ENCODE measurements at places on chromosomes 1 and 21.

GRCh38 chr1:214451596-214451995, 99.8 kb downstream of the PTPN14 start:
- peak; percentile 44 for DNase-seq

DNA sequence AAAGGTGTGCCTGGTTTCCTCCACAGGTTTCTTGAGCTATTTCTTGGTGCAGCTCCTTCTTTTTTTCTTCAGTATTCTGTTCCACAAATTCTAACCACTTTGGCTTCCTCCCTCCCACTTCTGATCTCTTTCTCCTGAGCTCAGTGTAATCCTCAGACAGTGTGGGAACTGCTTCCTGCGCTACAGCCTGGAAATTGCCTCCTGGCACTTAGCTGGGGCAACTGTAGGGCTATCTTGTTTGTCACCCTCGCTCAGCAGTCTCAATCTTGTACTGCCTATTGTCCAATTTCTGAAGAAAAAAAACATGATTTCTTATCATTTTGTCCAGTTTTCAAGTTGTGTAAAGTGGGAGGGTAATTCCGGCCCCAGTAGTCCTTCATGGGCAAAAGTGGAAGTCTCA, 24.0 kb upstream of the GALNT2 start:
- no peak for DNase-seq

DNA sequence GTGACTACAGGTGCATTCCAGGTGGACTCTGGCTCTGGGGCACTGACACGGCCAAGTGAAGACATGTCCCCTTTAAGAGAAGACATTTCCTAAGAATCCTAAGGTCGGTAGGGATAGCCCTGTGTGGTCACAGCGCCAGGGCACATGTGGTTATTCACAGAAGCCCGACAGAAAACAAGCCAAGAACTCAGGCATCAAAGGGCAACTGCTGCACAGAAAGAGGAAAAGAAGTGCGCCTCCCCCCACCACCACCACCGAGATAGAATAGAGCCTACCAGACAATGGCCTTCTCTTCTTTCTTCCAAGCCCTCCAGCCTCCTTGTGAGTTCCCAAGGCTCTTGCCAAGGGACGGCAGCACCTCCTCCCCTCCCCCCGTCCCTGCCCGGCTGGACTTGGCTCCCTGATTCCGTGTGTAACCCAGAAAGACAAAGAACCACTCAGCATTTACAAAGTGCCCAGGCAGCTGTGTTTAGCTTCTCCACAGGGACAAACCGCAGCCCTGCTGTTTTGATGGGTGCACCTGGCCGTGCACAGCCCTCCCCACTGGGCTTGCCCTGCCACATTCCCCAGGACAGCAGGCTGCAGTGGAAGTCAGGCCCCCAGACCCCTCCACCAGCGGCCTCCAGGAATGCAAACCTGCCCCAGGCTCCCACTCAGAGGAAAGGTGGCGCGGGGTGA, 30.2 kb downstream of the TMPRSS2 start:
- no peak for DNase-seq

DNA sequence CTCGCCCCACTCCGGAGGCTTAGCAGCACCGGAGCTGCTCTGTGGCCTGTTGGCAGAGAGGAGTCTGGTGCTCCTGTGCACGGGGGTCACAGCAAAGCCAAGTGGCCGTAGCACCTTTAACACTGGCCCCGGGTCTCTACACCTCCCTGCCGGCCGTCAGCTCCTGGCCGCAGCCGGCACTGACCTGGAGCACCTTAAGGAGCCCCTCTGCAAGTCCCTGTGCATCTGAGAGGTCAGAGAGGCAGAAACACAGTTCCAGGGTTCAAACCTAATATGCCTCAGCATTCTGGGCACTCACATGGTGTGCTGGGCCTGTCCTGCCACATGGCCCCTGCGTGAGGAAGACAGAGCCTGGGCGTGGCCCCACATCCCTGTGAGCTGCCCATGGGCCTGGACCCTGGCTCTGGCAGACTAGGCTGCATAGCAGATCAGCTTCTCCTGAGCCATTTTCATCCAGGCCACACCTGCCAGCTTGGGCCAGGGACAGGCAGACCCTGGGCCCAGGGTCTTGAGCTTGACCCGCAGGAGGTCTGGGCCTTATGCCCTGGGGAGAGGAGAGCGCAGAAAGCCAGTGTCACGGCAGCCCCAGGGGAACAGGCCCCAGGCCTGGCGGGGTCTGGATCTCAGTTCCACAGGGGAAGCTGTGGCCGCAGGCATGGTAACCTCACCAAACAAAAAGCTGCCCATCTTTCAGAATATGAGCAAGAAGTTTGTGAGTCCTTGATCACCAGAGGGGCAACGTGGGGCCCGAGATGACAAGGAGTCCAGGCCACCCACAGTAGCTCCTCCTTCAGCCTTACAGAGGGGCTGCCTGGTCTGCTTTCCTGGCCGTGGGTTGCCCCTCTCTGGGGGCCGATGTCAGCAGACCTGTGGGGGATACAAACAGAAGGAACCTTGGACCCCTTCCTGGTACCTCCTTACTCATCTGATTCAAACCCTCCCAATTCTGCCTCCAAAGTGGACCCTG, 146.0 kb upstream of the COL6A1 start:
- no peak for DNase-seq

- peak; percentile 72 for DNase-seq
Observed at GRCh38 chr1:192654591-192655251, 18.8 kb downstream of the RGS13 start.

DNA sequence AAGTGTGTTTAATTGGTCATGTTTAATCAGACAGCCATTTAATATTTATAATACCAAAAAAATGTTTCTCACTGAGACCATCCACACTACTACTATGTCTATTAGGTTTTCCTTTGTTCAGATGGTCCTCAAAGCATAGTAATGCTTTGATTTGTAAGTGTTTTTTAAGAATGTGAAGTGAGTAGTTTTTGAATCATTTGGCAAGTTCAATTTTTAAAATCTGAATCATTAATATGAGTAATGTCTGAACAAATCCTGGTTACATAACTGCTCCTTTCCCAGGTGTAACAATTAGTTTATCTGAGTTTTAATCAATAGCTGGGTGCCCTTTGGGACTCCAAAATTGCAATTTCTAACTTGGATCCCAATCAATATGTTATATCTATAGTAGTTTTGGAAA, 23.5 kb upstream of the RPL5 start:
- peak; percentile 91 for DNase-seq

DNA sequence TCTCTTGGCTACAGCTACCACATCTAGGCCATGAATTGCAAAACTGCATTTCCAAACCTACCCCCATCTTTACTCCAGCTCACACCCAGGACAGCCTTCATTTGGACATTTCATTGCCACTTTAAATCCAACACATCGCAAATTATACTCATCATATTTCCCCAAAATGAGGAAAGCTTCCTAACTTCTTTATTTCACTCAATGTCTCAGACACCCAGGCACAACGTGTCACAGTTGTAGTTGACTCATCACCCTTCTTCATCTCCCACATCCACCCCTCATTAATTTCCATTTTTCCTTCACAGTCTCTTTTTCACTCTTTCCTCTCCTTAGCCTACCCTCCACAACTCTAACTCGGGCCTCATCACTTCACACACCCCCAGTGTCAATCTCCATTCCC, 6.7 kb downstream of the OTUD7B start:
- DNase-seq, result no peak

DNA sequence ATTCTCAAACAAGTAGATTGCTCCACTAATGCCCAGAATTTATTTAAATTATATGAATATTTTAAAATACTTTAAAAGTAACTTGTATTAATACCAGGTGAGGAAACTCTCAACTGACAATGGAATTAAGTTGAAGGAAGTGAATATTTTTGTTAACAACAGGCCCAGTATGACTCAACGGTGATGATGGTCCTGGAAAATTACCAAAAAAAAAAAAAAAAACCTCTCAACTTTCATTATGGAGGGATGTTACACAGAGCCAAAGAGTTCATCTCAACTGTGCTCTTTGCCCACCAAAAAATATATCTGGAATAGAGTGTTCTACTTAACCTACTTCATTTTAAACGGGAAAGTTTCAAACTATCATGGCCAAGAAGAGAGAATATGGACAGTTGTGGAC, 28.3 kb downstream of the CFH start:
- DNase-seq, result peak; percentile 67

DNA sequence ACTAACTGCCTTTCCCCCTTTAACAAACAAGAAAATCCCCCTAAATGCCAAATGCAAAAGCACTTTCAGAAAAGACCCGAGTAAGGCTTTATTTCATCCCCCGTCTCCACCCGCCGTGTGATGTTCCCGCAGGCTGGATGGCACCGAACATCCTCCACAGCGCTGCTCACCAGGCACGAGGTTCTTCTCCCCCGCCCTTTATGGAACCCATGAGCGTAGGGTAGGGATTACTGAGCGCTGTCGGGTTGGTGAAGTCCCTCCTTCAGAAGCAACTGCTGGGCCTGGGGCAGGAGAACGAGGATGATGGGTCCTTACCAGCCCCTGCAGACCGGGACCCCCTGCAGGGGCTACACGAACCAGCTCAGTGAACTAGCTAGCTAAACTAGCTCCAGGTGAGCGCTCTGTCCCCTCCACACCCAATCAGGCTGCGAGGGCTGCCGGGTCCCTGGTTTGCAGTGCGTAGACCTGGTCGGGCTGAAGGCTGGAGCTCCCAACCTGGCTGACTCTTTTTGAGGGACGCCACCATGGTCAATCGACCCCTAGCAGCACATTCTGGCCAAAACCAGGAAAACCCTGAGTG, 80.4 kb downstream of the ITPKB start:
- no peak for DNase-seq

DNA sequence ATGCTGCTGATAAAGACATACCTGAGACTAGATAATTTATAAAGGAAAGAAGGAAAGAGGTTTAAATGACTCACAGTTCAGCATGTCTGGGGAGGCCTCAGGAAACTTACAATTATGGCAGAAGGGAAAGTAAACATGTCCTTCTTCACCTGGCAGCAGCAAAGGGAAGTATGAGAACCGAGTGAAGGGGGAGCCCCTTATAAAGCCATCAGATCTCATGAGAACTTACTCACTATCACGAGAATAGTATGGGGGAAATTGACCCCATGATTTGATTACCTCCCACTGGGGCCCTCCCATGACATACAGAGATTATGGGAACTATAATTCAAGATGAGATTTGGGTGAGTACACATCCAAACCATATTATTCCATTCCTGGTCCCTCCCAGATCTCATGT, 154.4 kb downstream of the FASLG start:
- peak; percentile 17 for DNase-seq

- no peak for DNase-seq
Observed at GRCh38 chr1:6152181-6152580, 27.9 kb downstream of the CHD5 start.

DNA sequence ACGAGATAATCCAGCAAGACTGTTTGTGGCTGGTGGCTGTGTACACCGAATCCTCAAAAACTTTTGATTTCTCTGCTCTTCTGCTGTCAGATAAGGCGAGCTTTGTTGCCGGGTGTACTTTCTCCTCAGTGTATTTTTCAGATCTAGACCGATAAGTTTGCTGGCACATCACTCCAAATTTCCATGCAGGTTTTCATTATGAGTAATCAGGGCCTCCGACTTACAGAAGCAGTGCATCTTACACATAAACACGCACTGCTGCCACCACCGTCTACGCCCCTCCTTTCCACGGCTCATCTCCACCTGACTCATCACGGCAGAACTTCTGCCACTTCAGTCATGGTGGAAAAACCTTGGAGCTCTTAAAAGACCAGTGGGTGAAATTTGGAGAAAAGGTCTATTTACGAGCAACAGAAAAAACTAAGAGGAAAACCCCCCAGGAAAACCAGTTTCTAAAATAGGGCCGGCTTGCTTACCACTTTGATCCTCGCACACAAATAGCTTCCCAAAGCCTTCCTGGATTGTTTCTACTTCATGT, 7.7 kb downstream of the ZBTB21 start:
- DNase-seq, result peak; percentile 8

DNA sequence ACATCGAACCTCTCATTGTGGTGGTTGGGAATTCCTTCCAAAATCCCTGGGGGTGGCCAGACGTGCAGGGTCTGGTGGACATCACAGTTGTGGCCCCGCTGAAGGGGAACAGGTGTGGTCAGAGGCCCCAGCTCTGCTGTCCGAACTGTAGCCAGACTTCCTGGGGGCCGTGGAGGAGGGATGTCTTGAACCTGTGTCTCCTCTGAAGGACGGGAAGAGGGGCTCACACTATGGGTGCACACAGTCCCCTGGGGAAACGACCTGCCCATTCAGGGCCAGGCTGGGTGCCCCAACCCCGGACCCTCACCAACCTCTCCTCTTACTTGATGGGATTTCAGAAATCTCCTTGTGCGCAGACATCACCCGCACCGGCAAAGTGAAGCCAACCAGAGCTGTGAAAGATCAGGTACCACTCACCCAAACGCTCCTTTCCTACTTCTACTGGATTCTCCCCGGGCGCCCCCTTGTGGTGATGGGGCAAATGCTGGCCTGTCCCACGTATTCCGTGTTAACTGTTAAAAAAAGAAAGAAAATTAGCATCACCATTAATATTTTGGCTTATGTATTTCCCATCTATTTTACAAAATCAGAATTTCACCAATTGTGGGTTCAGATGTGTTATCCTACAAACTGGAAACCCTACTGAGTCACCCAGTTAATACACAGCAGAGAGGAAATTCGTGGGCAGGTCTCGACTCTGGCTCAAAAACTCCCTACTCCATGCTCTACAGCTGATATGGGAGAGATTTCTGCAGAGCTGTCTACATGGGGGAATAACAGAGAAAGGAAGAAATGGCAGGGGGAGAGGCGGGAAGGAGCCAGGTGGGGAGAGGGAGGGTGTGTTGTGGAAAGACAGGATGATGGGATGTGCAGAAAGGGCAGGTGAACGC, 28.1 kb downstream of the PADI4 start:
- peak; percentile 47 for DNase-seq

GRCh38 chr1:25650289-25650576, 33.6 kb downstream of the MAN1C1 start:
- DNase-seq, result no peak

- no peak for DNase-seq
Observed at GRCh38 chr1:163459539-163459938, 137.8 kb downstream of the NUF2 start.

DNA sequence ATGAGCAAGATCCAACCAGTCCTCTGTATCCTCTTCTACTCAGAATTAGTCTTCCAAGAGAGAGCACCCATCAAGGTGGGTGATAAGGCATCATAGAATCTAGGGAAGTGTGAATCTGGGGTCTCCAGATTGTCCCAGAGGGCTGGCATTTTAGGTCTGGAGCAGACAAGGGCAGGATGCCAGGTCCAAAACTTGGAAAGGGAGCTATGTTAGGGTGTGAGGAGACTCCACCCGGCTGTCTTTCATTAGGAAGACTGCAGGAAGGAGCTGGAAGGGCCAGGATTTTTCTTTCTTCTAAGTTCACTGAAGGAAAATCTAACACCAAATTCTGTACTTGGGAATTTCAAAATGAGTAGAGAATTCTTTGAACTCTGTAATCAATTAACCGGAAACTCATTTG, 86.1 kb upstream of the BMP8A start:
- DNase-seq, result no peak

Measured in bronchial epithelial cell (primary cell).